ENCODE measurements at places on chromosomes 12 and 14.

- DNase-seq = no peak
These were observed 112.0 kb downstream of the ANO6 start for GRCh38 chr12:45327823-45328383.

- no peak for DNase-seq
These were observed 342.4 kb upstream of the FLRT2 start for GRCh38 chr14:85187521-85187920.

- DNase-seq = no peak
These were observed 15.2 kb downstream of the STON2 start for GRCh38 chr14:81384900-81385299.

DNA sequence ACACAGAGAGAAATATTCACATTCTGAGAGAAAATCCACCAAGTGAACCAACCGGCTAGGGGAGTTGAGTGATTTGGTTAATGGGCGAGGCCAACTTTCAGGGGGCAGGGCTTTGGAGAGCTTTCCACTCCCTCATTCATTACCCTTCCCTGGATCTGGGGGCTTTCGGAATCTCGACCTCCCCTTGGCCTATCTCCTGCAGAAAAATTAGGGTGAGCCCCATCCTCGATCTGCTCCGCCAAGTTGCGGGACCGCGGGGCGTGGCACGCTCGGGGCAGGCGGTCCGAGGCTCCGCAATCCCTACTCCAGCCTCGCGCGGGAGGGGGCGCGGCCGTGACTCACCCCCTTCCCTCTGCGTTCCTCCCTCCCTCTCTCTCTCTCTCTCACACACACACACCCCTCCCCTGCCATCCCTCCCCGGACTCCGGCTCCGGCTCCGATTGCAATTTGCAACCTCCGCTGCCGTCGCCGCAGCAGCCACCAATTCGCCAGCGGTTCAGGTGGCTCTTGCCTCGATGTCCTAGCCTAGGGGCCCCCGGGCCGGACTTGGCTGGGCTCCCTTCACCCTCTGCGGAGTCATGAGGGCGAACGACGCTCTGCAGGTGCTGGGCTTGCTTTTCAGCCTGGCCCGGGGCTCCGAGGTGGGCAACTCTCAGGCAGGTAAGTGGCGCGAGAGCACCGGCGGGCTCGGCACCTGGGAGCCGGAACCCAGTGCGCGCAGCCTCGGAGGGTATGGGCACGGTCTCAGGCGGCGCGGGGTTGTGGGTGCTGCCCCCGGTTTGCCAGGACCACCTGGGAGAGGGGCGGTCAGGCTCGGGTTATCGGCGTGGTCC, at the start of gene ERBB3:
Gene ERBB3 (plus strand): TSS at position 443 of the 833 bp plus-strand sequence. CDS start 136 bp downstream, at position 579.
- peak; percentile 7 for DNase-seq

DNA sequence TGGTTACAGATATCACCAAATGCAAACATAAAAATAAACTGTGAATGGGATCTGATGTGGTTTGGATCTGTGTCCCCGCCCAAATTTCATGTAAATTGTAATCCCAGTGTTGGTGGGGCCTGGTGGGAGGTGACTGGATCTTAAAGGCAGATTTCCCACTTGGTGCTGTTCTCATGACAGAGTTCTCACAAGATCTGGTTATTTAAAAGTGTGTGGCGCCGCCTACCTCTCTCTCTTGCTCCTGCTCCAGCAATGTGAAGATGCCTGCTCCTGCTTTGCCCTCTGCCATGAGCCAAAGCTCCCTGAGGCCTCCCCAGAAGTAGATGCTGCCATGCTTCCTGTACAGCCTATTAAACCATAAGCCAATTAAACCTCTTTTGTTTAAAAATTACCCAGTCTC, 47.8 kb downstream of the SLC25A21 start:
- no peak for DNase-seq

- no peak for DNase-seq
These were observed 717 bp downstream of the UBC start for GRCh38 chr12:124913474-124914391.

DNA sequence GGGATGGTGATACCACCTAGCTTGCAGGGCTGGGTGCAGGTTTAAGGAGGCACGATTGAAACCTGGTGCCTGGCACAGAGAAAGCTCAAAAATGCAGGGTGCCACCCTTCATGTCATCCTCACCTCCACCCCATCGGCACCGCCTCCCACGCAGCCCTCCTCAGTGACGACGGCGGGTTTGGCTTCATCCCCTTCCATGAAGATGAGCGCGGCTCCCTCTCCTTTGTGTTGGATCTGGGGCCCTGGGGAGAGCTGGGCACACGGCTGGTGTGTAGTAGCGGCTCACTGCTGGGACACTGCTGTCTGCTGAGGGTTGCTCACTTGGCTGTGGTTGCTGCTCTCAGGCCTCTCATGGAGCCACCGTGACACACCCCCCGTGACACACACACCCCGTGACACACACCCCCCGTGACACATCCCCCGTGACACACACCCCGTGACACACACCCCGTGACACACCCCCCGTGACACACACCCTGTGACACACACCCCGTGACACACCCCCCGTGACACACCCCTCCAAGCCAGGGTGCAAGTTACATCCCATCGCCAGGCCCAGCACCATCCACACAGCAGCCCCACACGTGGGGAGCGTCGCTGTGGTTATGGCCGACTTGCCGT, 42.9 kb upstream of the FZD10 start:
- DNase-seq = no peak

- DNase-seq = no peak
These were observed 44.3 kb downstream of the SUDS3 start for GRCh38 chr12:118420673-118421072.

DNA sequence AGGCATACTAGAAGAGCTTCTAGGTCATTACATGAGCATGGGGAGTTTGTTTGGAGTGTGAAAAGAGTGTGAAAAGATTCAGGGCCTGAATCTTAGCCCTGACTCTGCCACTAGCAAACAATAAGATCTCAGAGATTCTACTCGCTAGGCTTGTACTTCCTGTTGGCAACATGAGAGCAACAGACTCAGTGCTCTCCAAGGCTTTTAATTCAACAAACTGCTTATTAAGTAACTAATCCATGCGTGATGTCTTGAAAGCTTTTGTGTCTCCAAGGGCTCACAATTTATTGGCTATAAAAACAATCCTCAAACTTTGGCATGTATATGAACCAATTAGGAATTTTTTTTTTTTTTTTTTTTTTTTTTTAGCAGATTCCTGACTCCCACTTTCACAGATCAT, 105.1 kb downstream of the STXBP6 start:
- no peak for DNase-seq

- DNase-seq = no peak
These were observed 795.4 kb downstream of the TRHDE start for GRCh38 chr12:73067616-73068015.

GRCh38 chr14:101972126-101972866, 7.9 kb downstream of the DYNC1H1 start:
- peak; percentile 24 for DNase-seq

DNA sequence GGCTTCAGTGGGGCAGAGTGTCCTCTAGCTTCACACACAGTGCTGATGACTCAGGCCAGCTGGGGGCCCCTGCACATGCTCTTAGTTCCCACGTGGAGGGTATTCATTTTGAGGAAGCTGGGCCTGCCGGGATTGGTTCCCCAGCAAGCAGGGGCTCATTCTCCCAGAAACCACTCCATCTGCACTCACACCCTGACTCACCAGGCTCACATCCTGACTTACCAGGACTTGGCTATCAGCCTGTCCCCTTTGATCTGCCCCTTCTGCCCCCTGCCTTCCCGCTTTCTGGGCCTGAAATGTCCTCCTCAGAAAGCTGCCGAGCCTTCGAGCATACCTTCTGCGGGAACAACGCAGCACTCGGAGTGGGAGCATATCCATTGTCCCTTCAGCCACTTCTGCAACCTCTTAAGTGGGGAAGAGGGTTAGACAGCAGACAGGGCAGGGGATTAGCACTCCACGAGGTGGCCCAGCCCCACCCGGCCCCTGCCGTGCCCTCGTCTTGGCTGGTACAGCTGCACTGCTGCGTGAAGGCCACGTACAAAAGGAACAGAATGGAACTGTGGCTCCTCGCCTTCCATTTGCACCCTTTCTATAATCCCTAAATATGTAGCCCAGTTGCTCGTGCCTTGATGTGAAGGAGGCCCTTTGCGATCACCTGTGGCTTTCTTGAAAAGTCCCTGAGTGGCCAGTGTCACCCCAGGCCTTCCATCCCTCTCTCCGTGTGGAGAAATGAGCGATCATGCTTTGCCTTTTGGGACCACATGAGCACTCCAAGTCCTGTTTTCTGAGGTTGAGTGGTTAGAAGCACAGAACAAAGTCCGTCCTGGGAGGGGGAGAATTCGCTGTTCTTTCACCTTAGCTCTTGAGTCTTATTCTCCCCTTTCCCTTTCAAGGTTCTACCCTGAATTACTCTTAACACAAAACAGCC, 26.1 kb downstream of the TPCN1 start:
- no peak for DNase-seq

GRCh38 chr14:100504372-100505078, 82.7 kb downstream of the BEGAIN start:
- no peak for DNase-seq

GRCh38 chr12:120718055-120718454, 7.6 kb upstream of the ACADS start:
- no peak for DNase-seq

GRCh38 chr14:37046815-37047214, 125.6 kb downstream of the SLC25A21 start:
- no peak for DNase-seq

DNA sequence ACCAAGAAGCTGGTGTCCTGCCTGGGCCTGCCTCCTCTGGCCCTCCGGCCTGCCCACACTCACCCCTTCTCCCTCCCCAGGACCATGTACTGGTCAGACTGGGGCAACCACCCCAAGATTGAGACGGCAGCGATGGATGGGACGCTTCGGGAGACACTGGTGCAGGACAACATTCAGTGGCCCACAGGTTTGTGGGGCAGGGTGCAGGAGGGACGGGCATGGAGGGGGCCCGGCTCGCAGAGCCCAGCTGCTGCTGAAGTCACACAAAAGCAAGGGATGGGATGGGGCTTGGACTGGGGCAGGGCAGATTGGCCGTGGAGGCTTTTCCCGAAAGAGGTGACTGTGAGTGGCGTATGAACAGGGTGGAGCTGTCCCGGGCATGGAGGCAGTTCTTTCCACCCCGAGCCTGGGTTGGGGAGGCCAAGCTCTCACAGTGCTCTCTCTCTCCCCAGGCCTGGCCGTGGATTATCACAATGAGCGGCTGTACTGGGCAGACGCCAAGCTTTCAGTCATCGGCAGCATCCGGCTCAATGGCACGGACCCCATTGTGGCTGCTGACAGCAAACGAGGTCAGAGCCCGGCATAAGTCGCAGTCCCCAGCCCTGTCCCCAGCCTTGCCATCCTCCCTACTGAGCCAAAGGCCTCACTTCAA, 7.8 kb upstream of the NXPH4 start:
- DNase-seq = no peak

GRCh38 chr12:98424726-98425401, 90.5 kb upstream of the TMPO start:
- peak; percentile 42 for DNase-seq

DNA sequence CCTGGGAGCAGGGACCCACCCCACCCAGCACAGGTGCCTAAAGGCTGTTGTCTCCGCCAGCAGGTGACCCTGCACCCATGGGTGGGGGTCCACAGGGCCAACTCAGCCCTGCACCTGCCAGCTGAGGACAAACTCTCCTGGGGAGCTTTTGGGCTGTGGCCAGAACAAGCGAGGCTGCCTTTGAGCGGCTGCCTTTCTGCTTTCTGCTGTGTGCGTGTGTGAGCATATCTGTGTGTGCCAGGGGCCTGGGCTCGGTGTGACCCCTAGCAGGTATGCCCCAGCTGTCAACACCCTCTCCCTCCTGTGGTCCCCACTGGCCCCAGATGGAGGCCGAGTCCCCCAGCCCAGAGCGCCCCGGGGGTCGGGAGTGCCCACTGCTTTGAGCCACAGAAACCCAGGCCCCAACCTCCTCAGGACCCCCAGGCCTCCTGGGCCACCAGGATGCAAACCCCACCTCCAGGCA, 25.9 kb upstream of the GPR132 start:
- no peak for DNase-seq

DNA sequence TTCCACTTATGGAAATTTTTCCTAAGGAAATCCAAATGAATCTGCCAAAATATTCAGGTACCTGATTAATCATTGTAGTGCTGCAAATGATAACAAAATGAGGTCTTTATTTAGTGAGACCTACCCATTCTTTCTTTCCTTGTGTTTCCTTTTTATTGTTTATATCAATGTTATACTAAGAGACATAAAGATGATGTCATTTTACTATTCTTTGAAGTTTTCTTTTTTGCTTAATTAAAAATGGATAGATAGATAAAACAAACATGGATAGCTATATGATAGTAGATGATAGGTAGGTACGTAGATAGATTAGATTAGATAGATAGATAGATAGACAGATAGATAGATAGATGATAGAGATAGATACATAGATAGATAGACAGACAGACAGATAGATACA, 669.5 kb upstream of the TBX3 start:
- DNase-seq = no peak

GRCh38 chr12:55607821-55608594, 28.7 kb upstream of the OR10P1 start:
- no peak for DNase-seq

DNA sequence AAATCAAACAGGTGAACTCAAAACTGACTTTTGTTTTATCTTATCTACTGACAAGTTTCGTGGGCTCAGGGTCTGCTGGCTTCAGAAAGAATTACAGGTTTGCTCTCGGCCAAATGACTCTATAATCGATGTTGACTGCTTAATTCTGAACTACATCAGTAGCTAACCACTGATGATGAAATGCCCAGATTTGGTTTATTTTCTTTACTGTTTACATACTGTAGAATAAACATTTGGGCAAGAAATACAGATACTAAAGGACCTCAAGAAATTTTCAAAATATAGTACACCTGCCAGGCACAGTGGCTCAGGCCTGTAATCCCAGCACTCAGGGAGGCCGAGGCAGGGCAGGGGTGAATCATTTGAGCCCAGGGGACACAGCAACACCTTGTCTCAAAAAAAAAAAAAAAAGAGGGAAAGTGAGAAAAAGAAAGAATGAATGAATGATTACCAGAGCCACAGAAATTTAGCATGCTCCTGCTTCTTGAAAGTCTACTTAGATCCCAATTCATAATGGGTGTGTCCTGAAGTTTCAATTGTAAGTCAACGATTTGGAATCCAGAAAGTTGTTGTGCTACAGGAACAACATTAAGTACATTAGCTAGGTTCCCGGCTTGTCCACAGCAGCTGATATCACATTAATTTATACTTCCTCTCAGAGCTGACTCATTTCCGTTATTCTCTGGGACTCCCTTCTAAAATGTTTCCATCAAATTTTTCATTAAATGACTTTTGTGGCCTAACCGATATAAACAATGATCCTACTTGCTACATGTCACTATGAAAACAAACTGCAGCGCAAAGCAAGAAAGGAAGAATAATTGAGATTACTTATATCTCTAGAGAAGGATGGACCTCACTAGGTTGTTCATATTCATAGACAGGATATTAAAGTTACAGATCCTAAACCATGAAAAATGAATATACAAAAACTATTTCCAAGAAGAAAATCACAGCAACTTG, 134.3 kb downstream of the MED13L start:
- DNase-seq = peak; percentile 65

- DNase-seq = no peak
These were observed 19.1 kb downstream of the ETV6 start for GRCh38 chr12:11668611-11669010.

DNA sequence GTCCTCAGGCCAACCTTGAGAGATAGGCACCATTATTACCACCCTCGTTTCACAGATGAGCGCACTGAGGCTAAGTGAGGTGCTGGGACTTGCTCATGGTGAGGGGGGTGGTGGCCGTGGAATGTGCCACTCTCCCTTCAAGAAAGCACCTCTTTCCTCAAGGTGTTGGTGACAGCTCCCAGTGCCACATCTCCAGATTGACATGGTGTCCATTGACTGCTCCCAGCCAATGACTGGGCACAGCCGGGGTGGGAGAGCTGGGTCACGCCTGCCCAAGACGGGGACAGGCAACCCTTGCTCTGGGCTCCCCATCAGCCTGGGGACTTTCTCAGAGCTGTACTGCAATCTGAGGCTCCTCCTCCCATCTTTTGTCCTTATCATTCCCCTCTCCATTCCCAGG, 21.0 kb upstream of the MYL2 start:
- DNase-seq = no peak
